ENCODE measurements at places on chromosomes 6 and 20. TPM values are rescaled to one million over a fixed set of nuclear protein-coding genes. Genes with fewer than 3 reads are reported as not detected.
A peak's percentile ranks its signal among the peaks of the same experiment; 100 is the strongest.

DNA sequence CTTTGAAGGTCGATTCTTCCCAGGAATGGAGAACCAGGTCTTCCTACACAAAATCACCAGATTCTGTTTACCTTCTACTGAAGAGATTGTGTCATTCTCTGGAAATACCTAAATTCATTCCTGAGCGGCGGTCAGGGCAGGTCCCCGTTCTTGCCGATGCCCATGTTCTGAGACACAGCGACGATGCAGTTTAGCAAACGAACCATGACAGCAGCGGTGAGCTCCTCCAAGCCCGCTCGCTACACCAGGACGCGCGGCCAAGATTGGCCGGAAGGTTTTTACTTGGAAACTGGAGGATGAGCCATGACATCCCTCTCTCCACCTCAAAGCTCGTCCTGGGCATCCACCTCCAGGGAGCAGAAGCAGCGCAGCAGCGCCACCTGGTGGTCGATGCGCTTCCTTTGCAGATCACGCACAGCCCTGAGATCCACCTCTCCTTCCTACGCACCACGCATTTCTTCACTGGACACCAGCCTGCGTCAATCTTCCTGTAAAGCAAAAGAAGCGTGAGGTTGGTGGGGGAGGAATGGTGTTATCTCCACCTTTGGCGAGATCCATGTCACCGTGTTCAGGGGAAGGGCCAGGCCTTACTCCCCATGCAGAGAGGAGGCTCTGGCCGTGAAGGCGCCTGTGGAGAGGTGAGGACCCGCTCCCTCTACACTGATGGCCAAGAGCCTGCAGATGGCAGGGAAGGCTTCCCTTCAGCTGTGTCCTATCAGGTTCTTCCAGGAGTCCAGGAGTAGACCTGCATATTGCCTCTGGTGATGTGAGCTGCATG, 9.9 kb upstream of the HLA-B start:
- peak; percentile 70 for DNase-seq

- peak; percentile 53 for DNase-seq
Measured at GRCh38 chr6:159217595-159218275, 48.5 kb downstream of the FNDC1 start.

LY6G5C gene
- polyA plus RNA-seq = 2.0 TPM

HAO1 gene
- polyA plus RNA-seq = not detected

LAMA4 gene
- polyA plus RNA-seq = 662 TPM

DNA sequence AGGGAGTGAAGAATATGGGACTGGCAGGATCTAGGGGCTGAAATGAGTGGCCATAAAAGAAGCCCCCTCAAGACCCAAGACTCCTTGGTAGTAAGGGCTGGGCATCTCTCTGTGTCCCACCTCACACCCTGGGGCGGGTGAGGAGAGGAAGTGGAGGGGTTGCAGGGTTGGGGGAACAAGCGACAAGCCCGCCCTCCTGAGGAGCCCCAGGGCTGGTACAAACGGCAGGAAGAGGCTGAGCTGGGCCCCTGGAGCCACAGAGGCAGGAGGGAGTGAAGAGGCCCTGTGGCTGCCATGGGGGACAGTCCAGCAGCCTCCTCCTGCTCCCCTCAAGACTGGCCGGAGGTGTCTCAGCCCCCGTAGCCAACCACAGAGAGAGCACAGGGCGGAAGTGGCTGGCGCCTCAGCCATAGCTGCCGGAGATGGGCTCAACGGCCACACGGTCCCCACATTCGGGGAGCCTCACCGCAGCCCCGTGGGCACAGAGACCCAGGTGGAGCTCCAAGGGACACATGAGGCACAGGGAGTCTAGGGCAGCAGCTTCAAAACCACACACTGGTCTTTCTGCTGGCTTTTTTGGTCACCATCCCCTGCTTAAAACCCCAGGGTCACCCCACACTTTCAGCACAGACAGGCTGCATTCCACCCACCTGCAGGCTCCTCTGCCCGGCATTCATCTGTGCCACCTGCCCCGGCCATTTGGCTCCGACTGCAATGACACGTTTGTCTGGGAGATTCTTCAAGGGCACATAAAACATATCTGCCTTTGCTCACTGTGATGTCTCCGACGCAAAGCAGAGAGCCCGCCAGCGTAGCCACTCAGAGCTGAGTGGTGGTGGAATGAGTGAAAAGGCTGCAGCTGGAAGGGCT, 524 bp downstream of the C20orf203 start:
- DNase-seq = no peak

DNA sequence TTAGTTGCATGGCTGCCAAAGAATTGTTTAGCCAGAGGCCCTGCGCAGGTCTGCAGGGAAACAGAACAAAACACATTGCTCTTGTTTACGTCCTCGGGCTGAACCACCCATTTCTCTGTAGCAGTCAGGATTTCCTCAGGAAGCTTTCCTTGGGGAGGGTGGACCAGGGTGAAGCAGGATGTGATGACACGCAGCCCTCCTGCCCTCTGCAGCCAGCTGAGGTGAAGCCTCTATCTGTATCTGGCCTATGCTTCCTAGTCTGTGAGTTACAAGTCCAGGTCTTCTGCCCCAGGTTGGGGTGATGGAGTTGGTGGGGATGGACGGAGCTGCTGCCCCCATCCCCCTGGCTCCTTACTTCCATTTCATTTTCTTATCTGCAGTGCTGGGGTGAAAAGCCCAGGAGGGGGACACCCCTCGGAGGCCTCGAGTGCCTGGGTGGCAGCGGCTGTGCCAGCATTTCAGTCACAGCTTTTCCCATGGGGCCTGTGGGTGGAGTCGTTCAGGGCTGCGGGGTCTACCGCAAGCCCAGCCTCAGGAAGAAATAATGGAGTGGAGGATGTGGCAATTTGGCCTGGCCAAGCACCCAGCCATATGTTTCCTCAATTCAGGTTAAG, 24.9 kb downstream of the SASH1 start:
- peak; percentile 34 for DNase-seq

GSTA2 gene
- not detected for polyA plus RNA-seq

CLIC5 gene
- not detected for polyA plus RNA-seq

- peak; percentile 80 for DNase-seq
Measured at GRCh38 chr20:23145281-23145700, 59.2 kb upstream of the CD93 start.

DNA sequence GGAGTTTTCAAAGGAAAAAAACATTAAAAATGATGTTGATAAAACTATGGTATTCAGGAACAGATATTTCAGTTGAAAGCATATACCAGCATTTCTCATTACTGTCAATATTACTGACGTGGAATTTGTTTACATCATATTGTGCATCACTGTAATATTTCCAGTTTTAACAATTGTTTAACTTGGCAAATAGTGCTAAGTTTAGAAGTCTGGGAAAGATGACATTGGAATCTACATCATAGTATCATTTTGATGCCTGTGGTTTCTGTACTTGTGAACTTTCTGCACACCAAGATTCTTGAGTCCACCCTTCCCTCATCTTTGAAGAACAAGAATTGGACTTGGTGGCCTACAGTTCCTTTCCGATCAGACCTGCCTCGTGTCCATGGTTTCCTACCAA, 98.1 kb downstream of the RALGAPA2 start:
- DNase-seq = no peak

CPXM1 gene
- polyA plus RNA-seq = 0.92 TPM

GRCh38 chr20:52457826-52458225, 266.2 kb upstream of the ZFP64 start:
- DNase-seq = no peak

DNA sequence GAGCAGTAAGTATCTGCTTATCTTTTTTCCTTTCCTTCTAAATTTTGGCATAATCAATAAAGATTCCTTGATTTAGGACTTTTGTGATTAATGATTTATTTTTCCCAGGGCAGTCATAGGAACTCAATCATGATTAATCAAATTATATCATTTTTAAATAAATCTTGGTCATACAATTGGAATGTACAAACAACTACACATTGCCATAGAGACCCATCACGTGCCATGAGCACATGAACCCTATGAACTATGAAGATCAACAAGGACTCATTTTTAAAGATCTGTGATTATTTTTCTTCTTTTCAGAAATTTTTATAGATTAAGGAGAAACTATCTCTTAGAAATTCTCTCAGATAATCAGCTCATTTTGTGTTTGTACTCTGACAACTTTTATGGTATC, 622.4 kb downstream of the BCKDHB start:
- no peak for DNase-seq

ULBP2 gene
- polyA plus RNA-seq = 10.0 TPM

DNA sequence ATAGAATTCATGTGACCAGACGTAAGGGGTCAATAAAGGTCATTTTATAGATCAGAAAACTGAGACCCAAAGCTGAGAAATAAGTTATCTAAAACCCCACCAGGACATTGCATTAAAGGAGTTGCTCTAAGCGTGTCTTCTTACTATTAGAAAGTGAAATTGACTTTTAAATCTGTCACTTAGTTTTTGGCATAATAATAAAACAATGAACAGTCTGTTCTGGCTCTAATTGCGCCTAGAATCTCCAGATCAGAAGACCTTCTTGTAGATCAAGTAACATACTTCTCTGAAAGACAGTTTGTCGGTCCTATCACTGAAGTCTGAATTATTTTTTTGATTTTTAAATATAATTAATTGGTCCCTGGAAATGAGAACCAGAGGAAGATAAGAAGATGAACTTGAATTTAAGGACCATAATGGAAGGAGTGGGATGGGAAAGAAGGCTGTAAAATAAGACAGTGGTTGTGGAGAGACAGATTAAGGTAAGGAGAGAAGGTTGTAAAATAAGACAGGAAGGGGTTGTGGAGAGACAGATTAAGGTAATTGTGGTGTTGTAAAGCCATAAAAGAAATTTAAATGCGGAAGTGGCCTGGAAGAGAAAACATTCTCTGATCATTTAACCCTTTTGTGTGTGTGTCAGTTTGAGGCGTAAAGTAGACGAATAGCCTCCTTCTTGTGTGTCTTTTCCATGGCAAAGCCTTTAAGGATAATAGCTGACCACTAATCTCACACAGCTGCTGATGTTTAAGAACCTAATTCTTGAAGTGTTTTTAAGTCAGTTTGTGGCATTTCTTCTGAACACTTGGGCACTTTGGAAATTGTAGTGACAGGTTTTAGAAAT, 20.1 kb downstream of the TOP1 start:
- no peak for DNase-seq

DNA sequence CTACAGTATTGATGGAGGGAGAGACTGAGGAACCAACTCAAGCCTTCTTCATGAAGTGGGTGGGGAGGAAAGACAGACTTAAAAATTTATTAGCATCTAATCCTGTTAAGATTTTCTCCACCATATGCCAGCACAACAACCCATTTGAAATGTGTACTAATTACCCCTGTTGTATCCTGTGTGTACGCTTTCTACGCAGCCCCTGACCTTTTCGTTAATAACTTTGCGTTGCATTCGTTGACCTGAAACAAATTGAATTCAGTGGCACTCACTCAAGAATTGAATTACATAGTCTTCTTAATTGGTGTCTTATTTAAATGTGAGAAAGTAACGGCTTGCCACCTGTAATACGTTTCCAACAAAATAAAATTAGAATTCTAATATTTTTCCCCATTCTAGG, 113.9 kb downstream of the LINC00237 start:
- DNase-seq = no peak

- DNase-seq = no peak
Measured at GRCh38 chr6:126945812-126946360, 172.6 kb upstream of the RSPO3 start.

- DNase-seq = no peak
Measured at GRCh38 chr20:37948956-37949355, 46.0 kb downstream of the VSTM2L start.
